ENCODE measurements at places on chromosomes 6 and 20. TPM values are rescaled to one million over a fixed set of nuclear protein-coding genes. Genes with fewer than 3 reads are reported as not detected.

The UBE2C gene
- polyA plus RNA-seq, result 23.7 TPM

The RAET1E gene
- 0.12 TPM for polyA plus RNA-seq

The ZFP64 gene
- 15.0 TPM for polyA plus RNA-seq

The SYNDIG1 gene
- polyA plus RNA-seq, result 0.02 TPM

The ADGB gene
- polyA plus RNA-seq, result not detected

The LRFN2 gene
- polyA plus RNA-seq, result not detected
